ENCODE measurements at places on chromosomes 16 and 17. TPM values are rescaled to one million over a fixed set of nuclear protein-coding genes. Genes with fewer than 3 reads are reported as not detected.

Gene GHDC
- 10.5 TPM for polyA plus RNA-seq

Gene DRC3
- 1.5 TPM for polyA plus RNA-seq

DNA sequence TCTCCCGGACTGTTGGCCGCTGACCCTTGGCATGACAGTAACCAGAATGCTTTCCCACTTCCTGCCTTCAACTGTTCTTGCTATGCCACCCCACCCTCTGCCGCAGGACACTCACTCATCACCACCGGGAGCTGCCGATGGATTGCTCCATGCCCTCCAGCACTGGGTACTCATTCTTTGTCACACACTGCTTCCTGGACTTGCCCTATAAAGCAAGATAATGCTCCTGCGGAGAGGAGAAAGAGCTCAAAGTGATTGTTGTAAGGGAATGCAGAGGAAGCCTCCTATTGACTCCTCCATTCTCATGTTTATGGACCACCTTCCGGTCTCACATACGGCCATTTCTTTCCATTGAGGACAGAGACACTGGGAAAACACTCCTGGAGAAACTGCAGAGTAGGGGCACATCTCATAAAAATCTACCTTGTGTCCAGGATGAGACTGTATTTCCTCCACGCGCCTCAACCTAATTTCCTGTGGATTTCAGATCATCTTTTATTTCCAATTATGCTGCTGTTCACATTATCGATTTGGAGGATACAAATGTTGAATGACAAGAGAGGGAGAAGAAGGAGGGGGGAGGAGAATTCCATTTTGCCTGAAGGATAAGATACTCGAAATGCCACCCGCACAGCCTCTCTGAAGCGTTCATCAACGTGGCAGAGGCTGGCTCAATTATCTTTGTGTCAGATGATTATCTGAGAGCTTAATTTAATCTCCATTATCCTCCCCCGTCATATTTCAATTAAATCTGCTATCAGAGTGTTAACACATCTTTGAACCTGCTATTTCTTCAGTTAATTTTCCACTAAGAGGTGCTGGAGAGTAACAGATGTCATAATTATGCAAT, 486.1 kb upstream of the SALL1 start:
- no peak for DNase-seq

DNA sequence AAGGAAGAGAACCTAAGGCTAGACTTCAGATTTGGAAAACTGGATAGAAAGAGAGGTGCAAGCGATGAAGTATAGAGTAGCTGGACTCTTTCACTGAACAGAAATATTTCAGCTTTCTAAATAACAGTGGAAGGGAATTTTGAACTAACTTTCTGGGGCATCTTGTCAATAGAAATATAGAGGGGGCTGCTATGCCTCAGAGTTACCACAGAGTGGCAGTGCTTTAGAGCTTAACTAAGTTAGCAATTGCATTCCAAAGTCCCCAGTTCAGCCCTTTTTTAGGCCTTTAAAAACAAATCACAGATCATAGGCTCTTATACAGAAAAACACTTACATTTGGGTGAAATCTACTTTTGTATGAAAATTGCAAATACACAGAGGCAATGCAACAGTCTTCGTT, 154.2 kb upstream of the CDH8 start:
- DNase-seq = no peak

DNA sequence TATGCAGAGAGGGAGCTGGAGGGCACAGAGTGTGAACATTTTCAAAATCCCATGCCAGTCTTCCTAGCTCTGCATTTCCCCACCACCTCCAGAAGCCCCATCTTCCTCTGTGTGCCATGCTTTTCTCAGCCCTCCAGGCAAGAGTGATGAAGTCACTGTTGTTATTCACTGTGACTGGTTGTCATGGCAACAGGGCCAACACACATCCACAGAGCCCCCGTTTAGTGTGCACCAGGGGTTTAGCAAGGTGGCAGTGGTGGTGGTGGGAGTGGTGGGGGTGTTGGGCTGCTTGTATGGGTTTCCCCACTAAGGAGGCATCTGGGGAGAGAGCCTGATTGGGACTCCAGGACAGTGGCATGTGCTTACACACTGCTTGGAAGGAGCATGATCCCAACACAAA, 309.9 kb upstream of the ASIC2 start:
- no peak for DNase-seq

DNA sequence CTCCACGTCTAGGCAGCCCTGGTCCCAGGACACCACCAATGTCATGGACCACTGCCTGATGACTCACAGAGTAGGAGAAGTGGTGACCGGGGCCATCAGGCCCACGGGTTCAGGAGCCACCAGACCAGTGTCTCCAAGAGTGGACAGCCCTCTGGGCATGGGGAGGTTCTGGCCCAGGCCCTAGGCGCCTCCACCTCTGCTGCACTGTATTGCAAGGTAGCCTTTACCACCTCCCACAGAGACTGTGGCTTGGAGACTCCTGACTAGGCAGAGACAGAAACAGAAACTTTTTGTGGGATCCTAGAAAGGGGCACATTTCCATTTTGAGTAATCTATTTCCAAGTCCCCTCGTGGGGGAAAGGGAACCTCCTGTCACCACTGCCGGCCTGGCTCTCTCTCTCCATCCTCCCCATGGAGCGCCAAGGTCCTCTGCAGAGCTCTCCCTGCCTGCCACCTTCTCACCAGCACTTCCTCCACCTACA, 2.9 kb downstream of the CDIP1 start:
- no peak for DNase-seq

- DNase-seq = peak; percentile 84
Measured at GRCh38 chr16:20385844-20386832, 18.4 kb downstream of the PDILT start.
